GM23248 (cell line): ENCODE measurements at places on chromosomes 2 and 18.

DNA sequence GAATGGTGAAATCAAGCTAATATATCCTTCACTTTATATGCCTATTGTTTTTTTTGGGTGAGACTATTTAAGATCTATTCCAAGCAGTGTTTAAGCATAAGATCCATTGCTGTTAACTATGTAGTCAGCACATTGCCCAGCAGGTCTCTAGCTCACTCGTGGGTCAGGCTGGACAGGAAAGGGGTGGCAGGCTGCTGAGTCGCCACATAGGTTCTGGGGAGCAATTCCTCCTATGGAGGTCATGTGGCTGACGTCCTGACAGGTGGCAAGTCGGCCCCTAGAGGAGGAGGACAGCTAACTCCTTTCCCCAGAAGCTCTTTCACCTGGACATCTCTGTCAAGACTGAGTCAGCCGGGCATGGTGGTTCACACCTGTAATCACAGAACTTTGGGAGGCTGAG is 13.9 kb upstream of the RAB31 start:
- DNase-seq = no peak

GRCh38 chr2:231228223-231228622 is 29.8 kb downstream of the ARMC9 start:
- no peak for DNase-seq

- peak; percentile 57 for DNase-seq
Measured at GRCh38 chr2:147006736-147007141, 838.1 kb upstream of the ACVR2A start.

GRCh38 chr2:239025951-239026461 is 178.1 kb downstream of the TWIST2 start:
- peak; percentile 23 for DNase-seq

DNA sequence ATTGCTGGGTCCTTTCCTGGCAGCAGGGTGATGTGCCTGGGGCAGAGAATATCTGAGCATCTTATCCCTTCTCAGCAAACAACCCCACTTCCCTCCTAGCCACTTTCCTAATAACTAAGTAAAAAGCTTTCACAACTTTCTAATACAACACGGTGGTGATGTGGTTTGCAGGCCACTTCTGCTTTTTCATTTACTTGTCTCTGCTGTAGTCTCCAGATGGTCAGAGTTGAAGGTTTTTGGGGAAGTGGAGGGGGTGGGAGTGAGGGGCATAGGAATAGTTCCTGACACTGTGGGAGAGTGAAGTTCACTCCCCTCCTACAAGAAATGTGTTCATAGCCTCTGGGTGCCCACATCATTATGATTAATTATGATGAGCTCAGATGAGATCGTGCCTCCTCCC is 11.6 kb downstream of the OXER1 start:
- DNase-seq = peak; percentile 16

GRCh38 chr18:21291106-21291505 is 49.1 kb downstream of the GREB1L start:
- DNase-seq = no peak

- no peak for DNase-seq
Measured at GRCh38 chr2:157899125-157899839, 23.2 kb upstream of the ACVR1 start.

- peak; percentile 93 for DNase-seq
Measured at GRCh38 chr2:45851576-45852304, 200.3 kb downstream of the PRKCE start.

GRCh38 chr2:222442665-222443064 is 18.3 kb downstream of the SGPP2 start:
- DNase-seq = no peak

DNA sequence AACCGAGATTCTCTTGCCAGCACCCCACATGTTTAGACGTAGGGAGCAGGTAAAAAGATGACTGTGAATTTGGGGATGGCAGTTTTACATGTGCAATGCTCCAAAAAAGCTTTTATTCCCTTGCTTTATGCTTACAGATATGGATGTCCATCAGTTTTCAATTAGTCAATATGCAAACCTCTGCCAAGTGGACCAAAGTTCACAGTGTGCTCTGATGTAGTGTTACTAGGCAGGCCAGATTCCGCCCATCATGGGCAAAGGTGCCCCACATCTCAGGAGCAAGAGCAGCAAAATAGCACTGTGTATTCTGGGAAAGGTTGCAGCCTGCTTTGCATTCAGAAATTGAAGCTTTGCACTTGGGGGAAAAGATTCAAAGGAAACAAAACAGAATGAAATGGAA is 329.7 kb upstream of the ZEB2 start:
- DNase-seq = no peak

DNA sequence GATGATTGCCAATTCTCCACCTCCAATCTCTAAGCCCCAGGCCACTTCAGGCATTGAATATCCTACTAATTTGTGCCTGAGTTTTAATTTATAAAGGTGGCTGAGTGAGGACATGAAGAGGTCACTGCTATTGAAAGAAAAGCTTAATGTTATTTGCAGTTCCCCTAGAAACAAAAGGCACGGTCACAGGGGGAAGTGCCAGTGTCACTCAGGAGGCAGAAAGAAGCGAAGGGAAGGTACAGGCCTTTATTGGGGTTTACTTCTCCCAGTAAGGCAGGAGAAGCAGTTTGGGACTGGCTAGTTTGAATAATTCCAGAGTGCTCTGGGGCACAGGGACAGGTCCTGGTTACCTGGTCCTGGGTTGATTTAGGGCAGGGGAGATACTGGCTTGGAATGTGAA is 1.7 kb upstream of the ABHD1 start:
- DNase-seq = no peak

GRCh38 chr2:202032846-202033316 is 774 bp upstream of the FZD7 start:
- peak; percentile 79 for DNase-seq
